ENCODE measurements at places on chromosomes 2 and 18.

DNA sequence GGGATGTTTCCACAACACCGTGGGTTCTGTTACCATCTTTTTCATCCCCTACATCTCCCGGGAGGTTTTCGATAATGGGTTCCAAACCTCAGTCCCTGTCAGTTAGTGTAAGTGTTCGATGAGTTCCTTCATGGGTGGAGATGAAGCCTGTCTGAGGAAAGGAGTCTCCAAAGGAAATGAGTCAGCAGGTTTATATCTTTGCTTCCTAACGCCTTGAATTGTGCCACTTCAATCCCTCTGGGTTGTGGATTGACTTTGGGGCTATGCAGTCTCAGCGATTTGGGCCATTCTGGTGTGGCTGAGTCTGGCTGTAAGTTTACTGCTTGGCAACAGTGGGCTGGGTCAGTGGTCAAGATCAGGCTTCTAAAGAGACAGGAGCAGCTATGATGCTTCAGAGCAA lies 1.2 kb downstream of the SERPINB5 start:
- DNase-seq, result no peak

GRCh38 chr2:132366421-132367180 lies 50.0 kb upstream of the GPR39 start:
- DNase-seq, result no peak

GRCh38 chr2:42404676-42405075 lies 43.7 kb upstream of the COX7A2L start:
- no peak for DNase-seq

- peak; percentile 63 for DNase-seq
Measured at GRCh38 chr2:241540771-241541561, 17.6 kb upstream of the BOK start.

GRCh38 chr2:1915746-1916145 lies 171.4 kb upstream of the PXDN start:
- no peak for DNase-seq

DNA sequence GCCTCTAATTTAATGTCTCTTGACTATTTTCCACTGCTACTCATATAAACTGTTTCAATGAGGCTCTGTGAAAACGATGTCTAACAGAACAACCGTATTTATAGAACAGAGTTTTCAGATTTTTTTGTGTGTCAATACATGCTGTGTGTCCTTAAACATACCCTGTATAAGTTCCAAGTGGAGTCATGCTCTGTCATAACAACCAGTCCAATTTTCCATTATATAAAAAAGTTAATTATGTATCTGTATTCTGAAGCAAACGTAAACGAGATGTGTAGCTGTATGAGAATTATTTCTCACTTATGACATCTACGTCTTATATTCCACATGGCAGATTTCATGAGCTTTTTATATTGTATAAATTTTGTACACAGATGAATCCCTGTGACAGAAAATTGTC lies 13.9 kb upstream of the GULP1 start:
- DNase-seq, result no peak

DNA sequence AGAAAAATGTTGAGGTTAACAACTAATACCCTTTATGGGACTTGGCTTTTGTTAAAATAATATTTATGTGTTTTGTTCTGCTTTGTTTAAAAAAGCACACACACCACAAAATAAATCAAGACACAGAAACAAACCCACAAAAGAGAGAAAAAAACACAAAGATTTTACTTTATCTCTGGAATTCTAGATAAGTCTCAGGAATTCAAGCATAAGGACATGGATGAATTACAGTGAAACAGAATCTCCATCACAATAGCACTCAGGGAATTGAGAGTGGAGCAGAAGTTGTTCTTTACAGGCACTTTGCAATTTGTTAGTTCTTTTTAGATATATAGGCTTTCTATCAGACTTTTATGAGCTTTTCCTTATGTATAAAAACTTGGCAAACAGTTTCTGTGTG lies 360.9 kb upstream of the ZC3H15 start:
- no peak for DNase-seq

- no peak for DNase-seq
Measured at GRCh38 chr18:62759704-62760402, 44.5 kb downstream of the PHLPP1 start.

DNA sequence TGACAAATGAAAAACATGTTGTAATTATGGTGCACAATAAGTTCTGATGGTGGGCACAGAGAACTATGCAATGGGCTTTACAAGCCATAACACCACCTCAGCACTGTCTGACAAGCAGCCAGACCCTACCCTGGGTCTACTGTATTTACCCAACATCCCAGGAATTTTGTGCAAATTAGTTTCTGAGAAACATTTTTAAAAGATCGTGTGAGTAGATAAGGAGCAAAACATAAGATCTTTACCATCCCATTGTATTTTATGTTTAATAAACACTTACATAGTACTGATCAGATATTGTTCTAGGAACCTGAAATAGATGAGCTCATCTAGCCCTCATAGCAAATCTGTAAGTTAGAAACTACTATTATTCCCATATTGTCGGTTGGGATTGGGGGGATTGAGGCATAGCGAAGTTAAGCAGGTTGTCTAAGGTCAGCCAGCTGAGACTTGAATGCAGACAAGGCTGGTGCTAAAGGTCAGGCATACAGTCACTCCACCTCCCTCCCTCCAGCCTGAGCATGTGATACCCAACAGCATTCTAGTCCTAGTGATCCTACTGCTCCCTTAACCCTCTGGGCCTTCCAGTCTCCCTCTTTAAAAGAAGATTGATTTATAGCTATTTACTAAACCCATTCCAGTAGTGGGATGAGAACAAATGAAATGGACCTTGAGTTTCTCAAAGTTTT lies 67.4 kb upstream of the STAM2 start:
- DNase-seq, result no peak

DNA sequence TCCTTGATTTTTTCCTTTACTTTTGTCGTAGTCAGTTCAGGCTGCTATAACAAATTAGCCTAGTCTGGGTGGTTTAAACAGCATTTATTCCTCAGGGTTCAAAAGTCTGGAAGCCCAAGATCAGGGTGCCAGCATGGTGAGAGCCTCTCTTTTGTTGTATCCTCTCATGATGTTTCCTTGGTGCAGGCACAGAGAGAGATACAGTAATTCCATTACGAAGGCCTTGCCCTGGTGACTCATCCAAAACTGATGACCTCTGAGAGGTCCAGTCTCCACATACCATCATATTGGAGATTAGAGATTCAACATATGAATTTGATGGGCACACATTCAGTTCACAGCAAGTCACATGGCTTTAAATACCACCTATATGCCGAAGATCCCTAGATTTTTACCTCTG lies 253.8 kb downstream of the CYRIA start:
- DNase-seq, result no peak

DNA sequence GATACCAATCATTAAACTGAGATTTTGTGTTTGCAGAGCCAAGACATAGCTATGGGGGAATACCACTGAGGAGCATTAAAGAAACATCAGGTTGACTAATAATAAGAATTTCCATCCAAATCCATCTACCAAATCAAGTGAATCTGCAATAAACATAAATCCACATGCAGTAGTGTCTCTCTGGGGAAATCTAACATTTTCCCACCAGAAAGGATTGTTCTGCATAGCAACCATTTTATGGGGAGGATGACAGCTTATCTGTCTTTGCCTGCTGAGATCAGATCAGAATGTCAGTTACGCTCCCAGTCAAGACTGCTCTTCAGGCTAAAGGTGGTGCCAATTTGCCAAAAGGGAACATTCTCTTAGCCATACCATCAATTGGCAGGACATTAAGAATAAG lies 1098.9 kb upstream of the CHAC2 start:
- no peak for DNase-seq

GRCh38 chr2:232955856-232956255 lies 57.2 kb downstream of the NGEF start:
- DNase-seq, result no peak

DNA sequence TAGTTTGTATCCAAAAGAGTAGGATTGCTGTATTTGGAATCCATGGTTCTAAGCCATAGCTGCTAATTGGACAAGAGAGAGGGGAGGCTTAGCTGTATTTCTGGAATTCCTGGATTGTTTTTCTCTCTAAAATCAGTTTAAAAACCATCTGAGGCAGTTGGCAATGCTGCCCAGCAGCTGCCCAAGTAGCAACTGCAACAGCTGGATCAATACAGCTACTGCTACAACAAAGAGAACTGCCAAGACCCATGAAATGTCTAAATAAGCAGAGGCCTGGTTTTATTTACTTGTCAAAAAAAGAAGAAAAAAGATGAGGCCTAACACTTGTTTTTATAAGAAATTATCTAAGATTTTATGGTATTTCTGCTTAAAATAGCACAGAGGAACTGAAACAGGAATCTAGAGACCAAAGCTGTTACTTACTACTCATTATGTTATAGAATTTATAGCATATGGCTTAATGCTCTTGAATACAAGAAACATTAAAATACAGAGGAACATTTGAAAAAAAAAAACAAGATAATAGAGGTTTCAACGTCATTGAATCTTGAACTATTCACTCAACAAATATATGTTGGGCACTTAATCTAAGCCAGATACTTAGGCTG lies 39.1 kb downstream of the TMEFF2 start:
- no peak for DNase-seq

DNA sequence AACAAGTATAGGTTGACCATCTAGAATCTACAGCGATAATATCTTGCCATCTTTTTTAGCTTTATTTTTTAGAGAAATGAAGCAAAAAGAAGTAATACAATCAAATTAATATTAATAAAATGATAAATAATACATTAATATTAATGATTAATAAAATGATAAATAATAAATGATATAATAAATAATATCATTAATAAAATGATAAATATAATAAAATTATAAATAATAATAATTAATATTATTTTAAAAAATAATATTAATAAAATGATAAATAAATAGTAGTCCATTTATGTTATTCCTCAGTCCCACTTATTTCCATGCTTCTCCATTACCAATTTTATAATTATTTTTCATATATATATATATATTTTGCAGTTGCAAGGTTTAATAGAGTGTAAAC lies 3.2 kb upstream of the REG3A start:
- no peak for DNase-seq

GRCh38 chr18:46167971-46168370 lies 63.8 kb downstream of the HAUS1 start:
- DNase-seq, result no peak

DNA sequence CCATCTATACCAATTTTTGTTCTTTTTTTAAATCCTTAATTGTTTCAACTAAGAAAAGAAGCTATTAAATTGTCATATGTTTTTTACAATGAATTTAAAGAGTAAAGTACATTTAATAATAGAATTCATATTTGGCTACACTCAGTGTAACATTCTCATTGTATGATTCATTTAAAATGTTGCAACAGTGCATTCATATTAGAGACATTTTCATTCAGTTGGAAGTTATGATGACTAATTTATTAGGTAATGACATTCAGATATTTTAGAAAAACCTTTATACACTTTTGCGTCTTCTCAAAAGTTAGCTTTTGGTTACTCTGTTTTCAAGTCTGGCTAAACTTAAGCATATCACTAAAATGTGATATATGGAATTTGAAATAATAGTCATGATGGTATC lies 887.5 kb upstream of the NRXN1 start:
- DNase-seq, result no peak

DNA sequence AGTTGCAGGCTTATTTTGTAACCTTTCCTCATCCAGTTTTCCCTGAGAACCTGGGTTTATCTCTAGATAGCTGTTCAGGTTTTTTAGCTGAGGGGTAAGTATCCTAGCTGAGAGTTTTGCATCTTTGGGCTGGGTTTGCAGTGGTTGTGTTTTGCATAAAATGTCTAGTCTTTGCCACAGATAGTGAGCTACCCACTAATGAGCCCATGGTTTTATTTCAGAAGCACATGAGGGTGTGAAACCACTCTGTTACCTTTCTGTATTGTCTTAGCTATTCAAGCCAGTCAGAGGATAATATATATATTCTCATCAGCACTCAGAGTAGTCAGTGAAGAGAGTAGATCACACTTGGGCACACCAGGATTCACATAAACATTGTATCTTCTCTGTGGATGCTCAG lies 24.6 kb upstream of the TXNDC2 start:
- no peak for DNase-seq

GRCh38 chr2:136131484-136131960 lies 13.6 kb upstream of the CXCR4 start:
- DNase-seq, result no peak

- no peak for DNase-seq
Measured at GRCh38 chr2:209671020-209671680, 100.5 kb upstream of the UNC80 start.

DNA sequence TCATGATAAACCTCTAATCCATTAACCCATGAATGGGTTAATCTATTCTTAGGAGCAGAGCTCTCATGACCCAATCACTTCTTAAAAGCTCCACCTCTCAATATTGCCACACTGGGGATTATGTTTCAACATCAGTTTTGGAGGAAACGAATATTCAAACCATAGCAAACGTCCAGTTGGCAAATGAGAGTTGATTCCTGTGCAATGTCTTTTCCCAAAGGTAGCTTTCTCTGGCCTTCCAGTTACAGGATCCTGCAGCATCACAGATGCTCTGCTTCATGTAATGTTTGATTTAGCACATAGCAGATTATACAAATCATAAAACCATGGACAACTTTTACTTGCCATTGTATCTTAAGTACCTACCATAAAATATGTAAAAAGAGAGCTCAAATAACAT lies 481.0 kb downstream of the TNS1 start:
- no peak for DNase-seq

DNA sequence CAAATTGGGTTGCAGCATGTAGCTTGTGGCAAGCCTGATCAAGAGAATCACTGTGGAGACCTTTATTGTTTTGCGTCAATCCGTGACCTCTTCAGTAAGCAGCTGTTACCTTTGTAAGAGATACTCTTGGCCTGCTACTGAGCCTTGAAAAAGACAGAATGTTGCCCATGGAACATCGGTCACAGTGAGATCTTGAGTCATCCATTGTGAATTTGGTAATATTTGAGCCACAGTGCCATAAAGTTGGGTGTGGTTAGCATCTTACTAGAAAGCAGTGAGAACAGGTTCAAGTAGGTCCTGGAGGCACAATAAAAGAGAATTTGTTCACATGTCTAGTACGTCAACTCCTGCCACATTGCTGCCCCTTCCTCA lies 12.7 kb upstream of the EFR3B start:
- DNase-seq, result peak; percentile 58

- peak; percentile 54 for DNase-seq
Measured at GRCh38 chr2:197113275-197113711, 186.8 kb upstream of the PGAP1 start.

- DNase-seq, result no peak
Measured at GRCh38 chr18:55605733-55606338, 17.8 kb upstream of the TCF4 start.

DNA sequence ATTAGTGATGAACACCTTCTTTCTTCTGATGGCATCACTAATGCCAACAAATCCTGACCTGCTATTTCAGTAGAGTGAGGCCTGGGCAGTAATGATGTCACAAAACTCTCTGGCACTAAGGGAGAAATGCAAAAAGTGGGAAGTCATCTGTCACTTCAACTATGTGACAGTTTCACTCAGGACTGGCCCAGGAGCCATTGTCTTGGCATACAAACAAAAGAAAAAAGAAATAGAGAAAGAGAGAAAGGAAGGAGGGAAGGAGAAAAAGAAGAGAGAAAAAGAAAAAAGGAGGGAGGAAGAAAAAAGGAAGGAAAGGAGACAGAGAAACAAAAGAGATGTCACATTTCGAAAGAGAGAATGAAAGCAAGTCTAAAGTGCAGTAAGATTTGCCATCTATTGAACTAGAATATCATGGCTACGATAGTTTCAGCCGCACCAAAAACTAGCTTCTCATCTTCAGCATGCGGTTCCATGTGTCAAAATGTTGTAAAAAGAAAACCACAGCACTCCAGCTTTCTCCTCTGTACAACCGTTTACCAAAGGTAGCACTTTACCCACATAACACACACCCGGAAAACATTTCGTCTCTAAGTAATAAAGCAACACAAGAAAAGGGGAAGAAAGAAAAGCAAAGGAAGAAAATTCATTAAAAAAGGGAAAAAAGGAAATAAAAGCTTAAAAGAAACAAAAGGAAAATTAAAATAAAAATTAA lies 50.1 kb downstream of the CD226 start:
- no peak for DNase-seq

All from NCI-H1417 (cell line).